ENCODE measurements at places on chromosomes 2 and 18. TPM values are rescaled to one million over a fixed set of nuclear protein-coding genes. Genes with fewer than 3 reads are reported as not detected.

DNA sequence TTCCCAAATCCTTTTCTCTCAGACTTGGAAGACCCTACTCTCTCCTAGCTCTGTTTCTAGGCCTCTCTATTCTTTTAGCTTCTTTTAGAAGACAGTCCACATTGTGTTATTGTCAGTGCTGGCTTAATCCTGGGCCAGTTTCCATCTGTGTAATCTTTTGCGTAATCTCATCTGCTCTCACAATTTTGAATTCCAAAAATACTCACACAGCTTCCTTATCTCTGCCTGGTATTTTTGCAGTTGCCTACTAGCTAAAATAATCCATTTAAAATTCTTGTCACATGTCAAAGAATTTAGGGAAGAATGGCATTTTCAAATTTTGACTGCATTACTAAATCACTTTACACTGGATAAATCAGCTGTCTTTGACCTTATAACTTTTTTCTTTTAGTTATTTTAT is 200.6 kb upstream of the MEX3C start:
- no peak for DNase-seq

GRCh38 chr2:218434456-218434855 is 15.5 kb downstream of the VIL1 start:
- no peak for DNase-seq

- no peak for DNase-seq
Observed at GRCh38 chr2:55140316-55141219, 90.3 kb upstream of the RTN4 start.

DNA sequence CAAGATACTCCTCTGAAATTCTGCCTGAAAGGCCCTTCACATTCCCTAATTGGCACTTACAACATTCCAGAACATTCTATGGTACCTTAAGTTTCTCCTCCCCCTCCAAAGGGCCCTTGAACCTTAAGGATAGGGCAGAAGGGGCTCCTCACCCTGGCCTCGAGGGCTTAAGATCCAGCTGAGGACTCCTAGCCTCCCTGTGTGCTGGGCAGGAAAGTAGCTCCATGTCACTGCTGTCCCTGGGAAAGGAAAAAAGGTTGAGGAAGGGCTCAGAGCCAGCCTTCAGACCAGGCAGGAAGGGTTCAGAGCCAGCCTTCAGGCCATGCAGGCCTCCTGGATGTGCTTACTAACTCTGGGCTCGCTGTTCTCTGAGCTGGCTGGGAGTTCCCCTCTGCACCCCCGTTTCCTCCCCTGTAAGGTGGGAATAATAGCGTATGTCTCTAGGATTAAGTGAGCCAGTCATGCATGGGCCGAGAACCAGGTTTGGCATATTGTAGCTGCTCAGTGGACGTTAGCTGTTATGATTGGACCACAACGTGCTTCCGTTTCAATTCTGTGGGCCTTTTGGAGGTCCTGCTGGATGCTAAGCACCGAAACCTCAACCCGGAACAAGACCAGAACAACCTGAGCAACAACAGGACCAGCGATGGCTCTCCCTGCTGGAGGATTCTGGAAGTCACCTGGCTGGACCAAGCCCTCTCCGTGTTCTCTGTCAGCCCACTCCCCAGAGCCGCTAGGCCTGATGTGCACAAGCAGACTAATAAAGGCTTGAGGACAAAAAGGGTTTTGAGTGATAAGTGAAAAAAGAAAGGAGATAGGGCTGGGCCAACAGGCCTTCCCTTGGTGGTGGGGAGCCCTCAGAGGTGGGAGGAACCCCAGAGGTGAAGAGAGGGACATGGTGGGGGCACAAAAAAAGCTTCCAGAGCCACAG is 1.0 kb upstream of the B3GNT7 start:
- DNase-seq, result no peak

GRCh38 chr18:35002120-35002519 is 39.1 kb upstream of the MAPRE2 start:
- DNase-seq, result no peak

DNA sequence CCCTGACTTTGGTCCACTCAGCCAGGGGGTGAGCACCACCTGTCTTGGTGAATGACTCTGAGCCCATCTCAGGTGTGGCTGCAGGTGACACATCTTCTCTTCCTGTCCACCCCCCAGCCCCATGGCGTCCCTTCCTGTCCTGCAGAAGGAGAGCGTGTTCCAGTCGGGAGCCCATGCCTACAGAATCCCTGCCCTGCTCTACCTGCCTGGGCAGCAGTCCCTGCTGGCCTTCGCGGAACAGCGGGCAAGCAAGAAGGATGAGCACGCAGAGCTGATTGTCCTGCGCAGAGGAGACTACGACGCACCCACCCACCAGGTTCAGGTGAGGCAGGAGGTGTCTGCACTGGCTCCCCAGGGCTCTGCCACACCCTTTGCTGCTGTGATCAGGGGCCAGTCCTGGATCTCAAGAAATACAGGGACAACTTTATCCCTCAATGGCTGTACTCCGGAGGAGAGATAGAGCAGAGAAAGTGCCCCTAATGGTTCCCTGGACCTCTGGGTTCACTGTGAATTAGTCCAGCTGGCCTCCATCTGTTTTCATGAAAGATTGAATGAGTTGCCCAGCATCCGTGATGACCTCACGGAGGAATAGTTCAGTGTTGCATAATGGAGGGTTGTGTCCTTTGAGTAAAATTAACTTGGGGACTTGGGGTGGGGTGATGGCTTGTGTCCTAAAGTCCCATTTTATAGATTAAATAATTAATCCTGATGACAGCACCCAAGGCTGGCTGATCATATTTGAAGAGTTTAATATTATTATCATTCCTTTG is at the start of gene NEU2:
Gene NEU2 (plus strand): TSS at position 122 of the 770 bp plus-strand sequence. CDS start 0 bp downstream, at position 122.
- DNase-seq, result no peak

- DNase-seq, result no peak
Observed at GRCh38 chr18:78393086-78393862, 586.3 kb upstream of the SALL3 start.

DNA sequence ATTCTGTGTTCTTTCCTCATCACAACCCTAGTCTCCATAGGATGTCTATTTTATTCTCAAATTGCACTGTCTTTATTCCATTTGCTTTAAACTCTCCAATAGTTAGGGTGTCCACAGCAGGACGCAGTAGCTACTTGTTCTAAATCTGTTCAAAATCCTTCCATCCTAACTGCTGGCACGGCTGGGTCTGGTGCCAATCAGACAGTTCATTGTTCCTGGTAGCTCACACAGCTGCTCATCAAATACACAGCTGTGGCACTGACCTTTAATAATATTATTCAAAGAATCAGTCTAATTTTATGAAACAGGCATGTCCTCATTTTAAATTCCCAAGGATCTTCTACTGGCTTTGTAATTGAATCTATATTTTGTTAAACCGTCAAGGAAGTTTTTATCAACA is 59.7 kb upstream of the TMEFF2 start:
- DNase-seq, result no peak

DNA sequence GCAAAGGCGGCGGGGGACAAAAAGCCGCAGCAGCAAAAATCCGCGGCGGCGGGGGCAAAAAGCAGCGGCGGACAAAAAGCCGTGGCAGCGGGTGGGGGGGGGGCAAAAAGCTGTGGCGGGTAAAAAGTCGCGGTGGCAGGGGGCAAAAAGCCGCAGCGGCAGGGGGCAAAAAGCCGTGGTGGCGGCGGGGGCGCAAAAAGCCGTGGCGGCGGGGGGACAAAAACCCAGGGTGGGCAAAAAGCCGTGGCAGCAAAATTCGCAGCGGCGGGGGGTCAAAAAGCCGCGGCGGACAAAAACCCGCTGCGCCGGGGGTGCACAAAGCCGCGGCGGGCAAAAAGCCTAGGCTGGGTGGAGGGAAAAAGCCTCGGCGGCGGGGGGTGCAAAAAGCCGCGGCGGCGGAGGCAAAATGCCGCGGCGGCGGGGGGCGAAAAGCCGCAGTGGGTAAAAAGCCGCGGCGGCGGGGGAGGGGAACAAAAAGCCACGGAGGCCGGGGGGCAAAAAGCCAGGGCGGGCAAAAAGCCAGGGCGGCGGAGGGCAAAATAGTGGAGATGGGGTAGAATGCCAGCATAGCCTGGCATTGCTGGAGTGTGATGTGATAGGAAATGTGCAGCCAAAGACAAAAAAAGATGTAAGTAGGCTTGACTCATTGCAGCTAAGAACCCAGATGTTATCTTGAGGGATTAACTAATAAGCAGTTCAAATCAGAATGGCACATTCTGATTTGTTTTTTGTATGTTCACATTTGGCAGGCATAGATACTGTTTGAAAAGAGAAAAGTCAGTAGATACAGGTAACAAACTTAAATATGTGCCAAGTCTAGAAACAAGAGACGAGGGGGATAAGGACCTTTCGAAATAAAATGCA is 1076.3 kb downstream of the RPIA start:
- no peak for DNase-seq

GRCh38 chr18:25739376-25739775 is 351.0 kb downstream of the SS18 start:
- no peak for DNase-seq

GRCh38 chr2:15182275-15182674 is 378.9 kb downstream of the NBAS start:
- no peak for DNase-seq

DNA sequence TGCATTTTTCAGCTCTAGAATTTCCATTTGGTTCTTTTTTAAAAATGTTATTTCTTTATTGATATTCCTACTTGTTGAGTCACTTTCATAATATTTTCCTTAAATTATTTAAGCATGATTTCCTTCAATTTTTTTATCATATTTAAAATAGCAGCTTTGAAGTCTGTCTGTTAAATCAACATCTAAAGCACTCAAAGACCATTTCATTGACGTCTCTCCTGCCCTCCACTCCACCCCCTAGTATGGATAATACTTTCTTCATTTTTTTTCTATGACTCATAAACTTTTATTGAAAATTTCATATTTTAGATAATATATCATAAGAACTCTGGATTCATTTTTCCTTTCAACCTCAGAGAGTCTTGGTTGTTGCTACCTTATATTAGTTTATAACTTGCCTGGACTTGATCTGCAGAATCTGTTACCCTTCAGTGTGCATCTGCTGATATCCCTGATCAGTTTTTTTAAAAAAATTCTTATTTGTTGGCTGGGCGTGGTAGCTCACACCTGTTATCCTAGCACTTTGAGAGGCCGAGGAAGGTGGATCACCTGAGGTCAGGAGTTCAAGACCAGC is 59.0 kb upstream of the ZNF396 start:
- no peak for DNase-seq

DNA sequence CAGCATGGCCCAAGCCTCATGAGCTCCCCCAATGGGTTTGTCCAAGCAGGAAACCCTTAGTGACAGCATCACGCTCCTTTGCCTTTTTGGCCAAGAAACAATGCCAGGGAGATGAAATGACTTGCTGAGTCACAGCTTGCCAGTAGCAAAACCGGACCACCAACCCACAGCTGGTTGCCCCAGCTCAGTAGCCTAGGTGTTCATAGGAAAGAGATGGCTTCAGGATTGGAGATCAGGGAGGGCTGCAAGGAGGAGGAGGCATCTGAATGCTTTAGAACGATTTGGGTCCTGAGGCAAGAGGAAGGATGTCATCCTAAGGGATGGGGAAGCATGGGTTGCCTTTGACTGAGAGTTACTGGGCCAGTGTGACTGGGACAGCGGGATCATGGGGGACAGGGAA is 116.7 kb downstream of the CELF4 start:
- no peak for DNase-seq

- no peak for DNase-seq
Observed at GRCh38 chr2:97891611-97892010, 104.1 kb downstream of the TMEM131 start.

DNA sequence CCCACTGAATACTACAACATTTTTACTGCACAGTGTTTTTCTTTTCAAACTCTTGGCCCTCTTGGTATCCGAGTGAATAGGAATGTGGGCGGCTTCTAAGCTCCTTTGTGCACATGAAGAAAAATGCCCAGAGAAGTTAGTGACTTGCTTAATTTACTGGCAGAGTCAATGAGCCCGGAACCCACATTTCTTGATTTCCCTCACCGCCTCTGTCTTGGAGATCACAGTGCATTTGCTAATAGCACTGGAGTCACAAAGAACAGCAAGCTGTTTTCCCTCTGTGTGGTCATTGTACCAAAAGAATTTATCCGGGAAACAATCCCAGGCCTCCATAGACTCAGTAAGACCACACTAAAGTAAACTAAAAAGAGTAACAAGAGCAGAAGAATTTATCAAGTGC is 18.9 kb downstream of the STON1 start:
- no peak for DNase-seq

DNA sequence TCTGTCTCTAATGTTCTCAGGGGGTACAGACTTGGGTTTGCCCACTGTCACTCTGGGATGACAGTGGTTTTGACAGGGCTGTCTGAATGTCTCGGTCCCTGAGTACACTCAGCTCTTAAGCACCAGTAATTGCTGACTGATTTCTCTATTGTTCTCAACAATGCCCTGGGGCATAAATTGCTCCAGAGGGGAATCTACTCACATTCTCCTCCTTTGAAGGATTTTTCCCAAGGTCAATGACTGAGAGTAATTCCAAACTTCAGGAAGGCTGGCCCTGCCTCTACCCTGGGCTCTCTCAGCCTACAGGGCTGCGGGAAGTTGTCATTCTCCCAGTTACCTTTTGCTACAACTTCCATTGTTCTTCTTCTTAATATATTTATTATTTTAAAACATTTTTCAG is 36.5 kb downstream of the MC2R start:
- no peak for DNase-seq

DNA sequence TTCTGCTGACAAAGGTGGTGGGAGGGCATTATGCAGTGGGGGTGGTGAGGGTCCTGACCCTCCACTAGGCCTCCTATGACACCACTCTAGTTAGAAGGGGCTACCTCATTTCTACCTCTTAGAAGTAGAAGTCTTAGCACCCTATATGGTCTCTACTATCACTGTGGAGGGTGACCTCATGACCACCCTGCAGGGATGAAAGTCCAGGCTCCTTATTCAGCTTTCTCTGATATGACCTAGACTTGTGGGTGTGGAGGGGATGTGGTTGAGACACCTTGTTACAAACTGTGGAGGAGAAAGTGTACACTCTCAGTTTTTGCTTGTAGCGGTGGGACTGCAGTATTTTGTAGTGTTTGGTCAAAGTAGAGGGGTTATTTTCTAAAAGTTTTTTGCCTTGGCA is 18.6 kb downstream of the TMEM182 start:
- no peak for DNase-seq

The DSG1 gene
- total RNA-seq, result not detected

The NT5DC4 gene
- not detected for total RNA-seq

The TFCP2L1 gene
- 5.9 TPM for total RNA-seq

The TMSB10 gene
- total RNA-seq, result 4,632 TPM

The ARHGAP28 gene
- 4.6 TPM for total RNA-seq

The LCT gene
- not detected for total RNA-seq

The KATNAL2 gene
- 1.4 TPM for total RNA-seq

All from kidney epithelial cell (primary cell).